ENCODE measurements at places on chromosomes 2 and 18.

- DNase-seq, result no peak
These were observed 667.2 kb downstream of the ZEB2 start for GRCh38 chr2:143852759-143853158.

DNA sequence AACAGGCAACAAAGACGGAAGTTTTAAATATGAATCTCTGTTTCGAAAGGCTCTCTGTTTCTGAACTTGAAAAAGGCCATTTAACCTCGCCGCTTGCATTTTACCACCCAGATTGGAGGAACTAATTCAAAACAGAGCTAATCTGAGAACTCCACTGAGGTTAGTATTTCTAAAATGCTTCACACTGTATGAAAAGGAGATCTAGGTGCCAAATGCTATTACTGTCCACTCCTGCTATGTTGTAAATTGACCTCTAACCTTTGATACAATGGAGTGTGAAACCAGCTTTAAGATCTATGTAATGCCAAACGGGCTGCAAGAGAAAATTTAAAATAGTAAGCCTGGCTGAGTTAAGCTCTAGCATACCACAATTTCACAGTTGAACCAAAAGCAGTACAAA lies 364.5 kb downstream of the IRS1 start:
- no peak for DNase-seq

- DNase-seq, result no peak
These were observed 43.9 kb upstream of the RFX8 start for GRCh38 chr2:101518578-101519492.

DNA sequence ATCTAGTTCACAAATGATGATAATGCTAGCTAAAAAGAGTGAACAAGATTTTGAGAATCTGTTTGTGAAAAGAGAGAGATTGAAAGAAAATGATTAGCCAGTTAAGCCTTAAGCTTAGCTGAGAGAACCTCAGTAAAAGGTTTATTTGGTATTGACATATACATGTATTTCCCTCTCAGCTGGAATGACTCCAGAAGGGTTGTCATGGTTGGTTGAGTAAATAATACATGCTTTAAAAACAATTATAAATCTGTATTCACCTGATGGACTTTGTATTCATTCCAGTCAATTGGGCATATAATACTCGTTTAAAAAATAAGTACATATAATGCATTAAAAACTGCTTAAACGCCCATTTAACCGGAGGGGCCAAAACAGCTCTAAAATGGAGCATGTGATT lies 181.4 kb downstream of the GRB14 start:
- DNase-seq, result no peak

GRCh38 chr2:112876257-112876970 lies 34.6 kb upstream of the IL37 start:
- DNase-seq, result no peak

GRCh38 chr2:206274434-206275311 lies at the start of gene ZDBF2:
Gene ZDBF2, plus strand, starts transcription at chr2:206274663. Its CDS starts 7,187 bp downstream, at chr2:206281850.
- peak; percentile 28 for DNase-seq

- peak; percentile 2 for DNase-seq
These were observed 36.0 kb downstream of the MRPL33 start for GRCh38 chr2:27807476-27807875.

DNA sequence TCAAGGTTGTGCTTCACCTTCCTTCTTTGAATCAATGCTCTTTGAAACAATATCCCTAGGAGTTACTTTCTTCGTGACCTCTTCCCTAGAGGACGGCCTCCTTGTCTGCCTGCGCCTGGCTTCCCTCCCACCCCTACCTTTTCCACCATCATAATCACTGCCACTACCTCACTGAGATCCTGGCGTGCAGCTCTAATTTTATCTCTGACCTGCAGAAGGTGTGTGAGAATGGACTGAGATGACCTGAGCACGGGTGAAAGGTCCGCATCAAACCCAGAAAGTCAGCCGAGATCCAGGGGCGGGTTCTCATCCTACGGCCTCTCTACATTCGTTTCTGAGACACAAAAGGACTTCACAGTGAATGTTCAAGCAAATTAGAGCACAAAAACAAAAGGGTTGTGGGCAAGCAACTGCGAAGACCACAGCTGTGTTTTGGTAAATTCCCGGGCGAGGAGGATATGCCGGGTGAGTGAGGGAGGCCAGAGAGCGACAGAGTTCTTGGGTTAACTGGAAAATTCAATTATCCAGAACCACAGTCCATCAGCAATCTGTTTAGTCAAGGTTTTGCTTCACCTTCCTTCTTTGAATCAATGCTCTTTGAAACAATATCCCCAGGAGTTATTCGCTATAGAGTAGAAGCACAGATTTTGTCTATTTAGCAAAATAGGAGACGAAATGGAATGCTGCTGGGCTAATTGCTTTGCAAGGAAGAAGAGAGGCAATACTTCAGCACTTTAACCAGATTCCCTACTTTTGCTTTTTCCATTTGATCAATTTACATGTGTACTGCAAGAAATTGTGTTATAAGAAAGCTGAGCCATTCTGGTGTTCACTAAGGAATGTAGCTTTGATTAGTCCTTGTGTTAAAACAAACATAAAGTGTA lies 212.6 kb downstream of the ACKR3 start:
- DNase-seq, result no peak

DNA sequence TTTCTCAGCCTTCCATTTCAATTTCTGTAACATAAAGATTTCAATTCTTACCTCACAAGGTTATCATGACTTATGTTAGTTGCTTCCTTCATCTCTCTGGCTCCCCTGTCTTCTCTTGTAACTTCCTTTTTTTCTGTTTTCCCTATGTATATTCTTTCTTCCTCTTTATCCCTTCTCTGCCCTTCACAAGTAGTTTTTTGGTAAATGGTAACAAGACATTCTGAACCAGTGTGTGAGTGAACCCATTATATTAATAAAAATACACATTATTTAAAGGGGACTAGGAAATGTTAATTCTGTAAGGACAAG lies 8.4 kb downstream of the ACSL3 start:
- DNase-seq, result no peak

GRCh38 chr2:204264085-204264553 lies 281.2 kb upstream of the PARD3B start:
- DNase-seq, result no peak

GRCh38 chr2:85990084-85990483 lies 101.3 kb upstream of the ST3GAL5 start:
- DNase-seq, result no peak

DNA sequence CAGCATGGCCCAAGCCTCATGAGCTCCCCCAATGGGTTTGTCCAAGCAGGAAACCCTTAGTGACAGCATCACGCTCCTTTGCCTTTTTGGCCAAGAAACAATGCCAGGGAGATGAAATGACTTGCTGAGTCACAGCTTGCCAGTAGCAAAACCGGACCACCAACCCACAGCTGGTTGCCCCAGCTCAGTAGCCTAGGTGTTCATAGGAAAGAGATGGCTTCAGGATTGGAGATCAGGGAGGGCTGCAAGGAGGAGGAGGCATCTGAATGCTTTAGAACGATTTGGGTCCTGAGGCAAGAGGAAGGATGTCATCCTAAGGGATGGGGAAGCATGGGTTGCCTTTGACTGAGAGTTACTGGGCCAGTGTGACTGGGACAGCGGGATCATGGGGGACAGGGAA lies 116.7 kb downstream of the CELF4 start:
- no peak for DNase-seq

- DNase-seq, result no peak
These were observed 98.1 kb downstream of the ARMC9 start for GRCh38 chr2:231296401-231296974.

GRCh38 chr2:27509326-27509725 lies 12.7 kb downstream of the GCKR start:
- no peak for DNase-seq

DNA sequence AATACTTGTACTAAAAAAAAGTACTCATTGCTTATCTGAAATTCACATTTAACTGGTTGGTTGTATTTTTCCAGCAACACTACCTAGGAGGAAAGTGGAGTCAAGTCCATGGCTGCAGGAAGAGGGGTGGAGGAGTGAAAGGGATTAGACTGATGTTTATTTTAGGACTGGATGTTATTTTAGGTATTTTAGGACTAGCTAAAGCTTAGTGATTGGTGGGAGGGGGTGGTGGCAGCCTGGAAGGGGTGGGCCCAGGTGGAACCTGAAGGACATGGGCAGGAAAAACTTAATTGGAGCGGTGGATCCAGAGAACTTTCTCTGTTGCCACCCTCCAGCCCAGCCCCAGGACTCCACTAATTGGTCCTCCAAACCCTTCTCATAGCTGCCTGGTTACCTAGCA lies 3.9 kb upstream of the TMBIM1 start:
- no peak for DNase-seq

DNA sequence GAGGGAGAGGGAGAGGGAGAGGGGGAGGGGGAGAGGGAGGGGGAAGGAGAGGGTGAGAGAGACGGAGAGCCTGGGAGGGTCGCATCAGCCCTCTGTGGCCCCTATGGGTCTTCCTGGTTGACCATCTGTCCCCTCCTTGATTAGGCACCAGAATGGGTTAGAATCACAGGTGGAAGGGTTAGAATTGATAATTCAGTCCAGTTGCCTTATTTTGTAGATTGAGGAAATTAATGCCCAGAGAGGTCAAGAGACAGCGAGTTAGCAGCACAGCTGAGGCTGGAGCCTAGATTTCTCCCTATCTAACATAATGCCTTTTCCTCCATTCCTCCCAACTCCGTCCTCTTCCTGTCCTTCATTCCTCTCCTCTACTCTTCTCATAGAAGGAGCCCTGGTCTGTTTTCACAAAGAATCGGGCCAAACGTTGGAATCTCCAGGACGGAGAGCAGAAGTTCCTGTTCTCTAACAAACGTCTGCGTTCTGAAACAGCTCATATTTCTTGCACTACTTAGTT lies 338 bp upstream of the THUMPD2 start:
- DNase-seq, result no peak

GRCh38 chr18:47997338-47997780 lies 66.9 kb upstream of the SMAD2 start:
- DNase-seq, result no peak

- DNase-seq, result no peak
These were observed 200.3 kb downstream of the PRKCE start for GRCh38 chr2:45851576-45852304.

GRCh38 chr2:121187982-121188411 lies 97.0 kb downstream of the TFCP2L1 start:
- DNase-seq, result no peak

GRCh38 chr2:54106631-54107454 lies 8.6 kb upstream of the ACYP2 start:
- DNase-seq, result peak; percentile 9

DNA sequence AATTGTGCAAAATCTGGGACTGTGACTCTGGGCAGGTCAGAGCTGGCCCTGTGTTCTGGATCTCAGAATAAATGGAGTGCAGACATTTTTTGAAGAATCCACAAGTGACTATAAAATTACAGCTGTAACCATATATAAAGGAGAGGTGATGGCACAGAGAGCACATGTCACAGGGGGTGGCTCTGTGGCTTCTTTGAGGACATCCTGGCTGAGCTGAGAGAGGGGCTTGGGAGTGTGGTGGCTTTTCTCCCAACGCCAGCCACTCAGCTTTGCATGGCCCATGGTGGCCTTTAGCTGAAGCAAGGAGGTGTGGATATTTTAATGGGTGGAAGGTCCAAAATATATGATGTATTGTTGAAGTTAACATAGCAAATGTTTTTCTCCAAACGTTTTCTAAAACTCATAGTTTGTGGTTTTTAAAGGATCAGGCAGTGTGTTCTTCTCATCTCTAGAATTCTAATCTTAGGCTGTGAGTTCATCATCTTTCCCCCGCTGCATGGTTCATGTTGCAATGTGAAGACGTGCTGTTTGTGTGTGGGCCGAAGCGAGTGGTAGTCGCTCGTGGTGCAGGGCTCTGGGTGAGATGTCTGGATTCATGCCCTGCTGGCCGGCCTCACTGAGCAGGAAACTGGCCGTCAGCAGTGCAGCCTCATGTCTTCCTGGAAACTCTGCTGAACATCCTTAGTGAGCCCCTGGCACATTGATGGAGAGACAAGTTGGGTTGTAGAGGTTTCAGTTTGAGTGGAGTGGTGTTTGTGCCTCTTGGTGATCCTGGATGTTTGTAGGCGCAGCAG lies 109.9 kb downstream of the ZNF236 start:
- DNase-seq, result no peak

DNA sequence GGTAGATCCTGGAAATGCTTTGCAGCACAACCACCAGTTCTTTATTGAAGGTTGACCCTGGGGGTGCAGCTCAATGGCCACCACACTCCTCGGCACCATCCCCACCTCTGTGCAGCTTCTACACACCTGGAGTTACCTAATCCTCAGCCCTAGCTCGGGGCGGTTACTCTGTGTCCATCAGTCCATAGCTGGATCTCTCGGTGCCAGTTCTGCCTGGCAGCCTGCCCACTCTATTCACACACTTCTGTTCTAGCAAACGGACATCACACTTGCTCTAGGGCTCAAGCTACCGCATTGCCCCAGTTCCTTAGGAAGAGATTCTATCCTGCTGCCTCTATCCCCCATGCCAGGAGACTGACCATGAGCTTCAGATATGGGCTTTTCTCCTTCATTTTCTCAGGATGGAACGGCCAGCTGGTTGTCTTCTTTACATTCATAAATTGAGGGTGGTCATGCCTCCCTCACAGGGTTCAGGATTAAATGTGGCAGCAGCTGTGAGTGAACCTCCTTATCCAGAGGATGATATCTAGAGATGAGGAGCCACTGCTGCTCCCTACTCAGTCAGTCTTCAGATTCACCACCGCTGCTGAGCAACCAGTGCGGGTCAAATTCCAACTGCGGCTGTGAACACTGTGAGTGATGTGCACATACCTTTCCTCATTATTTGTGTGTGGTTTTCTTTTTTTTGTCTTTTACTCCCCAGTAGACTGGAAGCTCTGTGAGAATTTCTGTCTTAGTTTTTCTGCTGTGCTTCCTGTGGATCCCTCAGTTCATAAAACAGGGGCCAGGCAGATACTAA lies 66.9 kb upstream of the TRIB2 start:
- no peak for DNase-seq

DNA sequence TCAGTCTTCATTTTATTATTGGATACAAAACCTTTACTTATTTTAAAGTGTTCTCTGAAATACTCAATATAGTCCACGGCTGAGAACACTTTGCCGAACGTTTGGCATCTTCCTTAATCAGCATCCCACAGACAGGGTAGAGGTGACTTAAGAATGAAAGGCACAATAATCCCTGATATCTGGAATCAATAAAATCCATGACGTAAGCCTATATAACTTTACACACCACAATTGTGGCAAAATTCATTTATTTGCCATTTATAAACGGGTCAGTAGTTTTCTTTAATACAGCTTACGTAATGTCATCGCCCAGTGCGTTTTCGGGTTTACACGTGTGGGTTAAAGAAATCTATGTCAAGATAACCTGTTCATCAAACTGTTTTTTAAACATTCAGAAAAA lies 1.3 kb downstream of the MGAT4A start:
- DNase-seq, result no peak

GRCh38 chr2:121904656-121905055 lies 149.2 kb downstream of the TSN start:
- no peak for DNase-seq

- DNase-seq, result no peak
These were observed 18.8 kb upstream of the MMADHC start for GRCh38 chr2:149606251-149606811.

GRCh38 chr2:28981016-28981441 lies at the start of gene TOGARAM2:
Gene TOGARAM2, plus strand, starts transcription at chr2:28981298. Its CDS starts 13,537 bp downstream, at chr2:28994835.
- DNase-seq, result no peak

- no peak for DNase-seq
These were observed 120.6 kb downstream of the NDUFA10 start for GRCh38 chr2:239904496-239904895.

- no peak for DNase-seq
These were observed 7.7 kb downstream of the MAPRE3 start for GRCh38 chr2:26978061-26978596.

Data from T-helper 9 cell (primary cell).